ENCODE measurements at places on chromosomes 1 and 21.

DNA sequence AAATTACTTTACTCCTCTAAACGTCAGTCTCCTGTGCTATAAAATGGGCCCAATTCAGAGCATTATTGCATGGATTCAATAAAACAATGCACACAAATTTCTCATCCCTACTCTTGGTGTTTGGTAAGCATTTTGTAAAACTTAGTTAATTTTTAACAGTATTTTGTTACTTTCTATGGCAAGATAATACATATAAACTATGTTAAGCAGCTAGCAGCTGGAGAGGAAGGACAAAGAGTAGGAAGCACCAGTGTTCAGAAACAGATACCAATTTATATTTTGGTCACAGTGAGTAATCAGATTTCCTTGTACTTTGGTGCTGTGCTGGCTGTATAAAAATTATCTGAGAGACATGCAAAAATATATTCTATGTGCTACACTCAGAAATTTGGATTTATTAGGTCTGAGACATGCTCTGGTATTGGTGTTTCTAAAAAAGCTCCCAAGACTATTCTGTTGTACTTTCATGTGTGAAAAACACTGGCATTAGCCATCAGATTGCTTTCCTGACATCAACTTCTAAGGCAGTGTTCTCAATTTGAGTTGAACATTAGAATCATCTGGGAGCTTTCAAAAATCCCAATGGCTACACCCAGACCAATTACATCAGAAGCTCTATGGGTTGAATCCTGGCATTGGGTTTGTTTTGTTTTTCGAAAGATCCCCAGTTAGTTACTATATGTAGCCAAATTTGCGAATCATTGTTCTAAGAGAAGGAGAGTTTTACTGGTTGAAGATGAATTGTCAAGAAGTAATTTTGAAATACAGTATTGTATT is 100.3 kb upstream of the C1orf87 start:
- no peak for DNase-seq

DNA sequence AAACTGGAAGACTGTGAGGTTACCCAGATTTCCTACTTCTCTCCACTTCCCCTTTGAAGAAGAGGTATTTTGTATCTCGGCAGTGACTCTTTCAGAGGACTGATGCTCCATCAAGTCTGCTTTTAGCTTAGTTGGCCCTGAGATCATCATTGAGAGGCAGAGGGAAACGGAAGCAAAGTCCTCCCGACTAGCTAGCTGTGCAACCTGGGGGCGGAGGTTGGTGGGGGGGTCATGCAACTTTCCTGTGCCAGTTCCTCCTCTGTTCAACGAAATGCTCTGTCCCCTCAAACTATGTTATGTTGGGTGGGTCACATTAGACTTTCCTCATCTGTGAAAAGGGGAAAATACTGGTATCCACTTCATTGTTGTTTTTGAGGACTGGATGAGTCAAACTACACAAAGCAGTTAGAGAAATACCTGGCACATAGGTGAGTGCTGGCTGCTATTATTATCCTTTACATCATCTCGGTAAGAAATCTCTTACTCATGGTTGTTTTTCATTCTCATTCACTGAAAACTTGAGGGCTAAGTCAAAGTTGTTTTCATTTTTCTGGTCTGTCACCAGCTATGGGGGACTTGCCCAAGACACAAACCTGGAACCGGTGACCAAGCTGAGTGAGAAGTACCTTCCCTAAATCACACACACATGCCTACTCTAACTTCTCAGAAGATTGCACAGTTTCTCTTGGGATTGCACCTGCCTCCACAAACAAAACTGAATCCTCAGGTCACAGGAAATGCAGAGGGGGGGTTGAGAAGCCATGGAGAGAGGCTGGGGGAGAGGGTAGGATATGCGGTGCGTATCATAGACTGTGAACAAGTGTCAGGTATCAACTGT is 83.3 kb downstream of the ABCA4 start:
- DNase-seq = no peak

- no peak for DNase-seq
Observed at GRCh38 chr1:205714190-205714905, 34.0 kb upstream of the SLC45A3 start.

GRCh38 chr1:229158927-229159326 is 112.0 kb upstream of the RAB4A start:
- DNase-seq = no peak

- no peak for DNase-seq
Observed at GRCh38 chr1:165873481-165873880, 46.1 kb downstream of the UCK2 start.

GRCh38 chr1:99004254-99004860 is 304 bp downstream of the PLPPR5 start:
- no peak for DNase-seq

DNA sequence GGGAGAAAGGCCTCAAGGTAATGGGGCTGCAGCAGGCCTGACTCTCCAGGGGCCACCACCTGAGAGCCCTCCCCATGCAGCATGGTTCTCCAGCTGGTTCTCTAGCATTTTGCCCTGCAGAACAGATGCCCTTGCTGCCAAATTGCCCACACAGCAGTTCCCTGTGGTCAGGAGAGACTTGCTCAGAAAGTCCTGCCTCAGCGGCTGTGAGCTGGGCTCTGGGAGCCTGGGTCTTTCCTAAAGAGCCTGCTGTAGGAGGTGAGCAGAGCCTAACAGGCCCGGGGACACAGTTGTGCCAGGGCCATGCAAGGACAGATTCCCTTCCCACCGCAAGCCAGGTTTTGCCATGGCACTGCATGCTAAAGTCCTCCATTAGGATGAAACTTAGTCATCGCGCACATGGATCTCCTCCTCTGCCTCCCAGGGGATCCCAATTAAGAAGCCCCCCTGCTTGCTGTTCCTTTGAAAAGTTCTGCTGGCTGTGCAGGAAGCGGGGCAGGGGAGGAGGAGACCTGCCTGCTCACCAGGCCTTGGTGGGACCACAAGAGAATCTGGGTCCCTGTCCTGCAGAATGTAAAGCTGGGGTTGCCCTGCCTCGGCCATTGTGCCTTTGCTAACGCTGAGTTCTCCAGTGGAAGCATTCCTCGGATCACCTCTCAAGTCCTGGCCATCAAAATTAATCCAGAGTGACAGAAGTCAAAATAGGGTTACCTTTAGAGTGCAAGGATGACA is 21.4 kb downstream of the TEX35 start:
- DNase-seq = no peak

DNA sequence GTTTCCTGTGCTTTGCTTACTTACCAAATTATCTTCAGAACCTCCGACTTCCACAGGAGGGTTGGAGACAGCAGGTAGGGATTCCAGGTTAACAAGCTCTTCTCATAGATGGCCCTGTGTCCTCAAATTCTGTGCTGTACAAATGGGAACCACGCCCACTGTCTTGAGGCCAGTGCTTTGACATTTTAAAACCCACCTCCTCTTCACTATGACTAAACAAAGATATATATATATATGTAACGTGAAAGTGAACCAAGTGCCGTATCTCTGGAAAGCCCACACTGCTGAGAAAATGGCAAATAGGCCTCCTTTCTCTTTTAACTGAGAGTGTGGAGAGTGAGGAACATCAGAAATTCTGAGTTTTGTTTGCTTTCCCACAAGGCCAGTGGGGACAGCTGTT is 99.6 kb downstream of the ZBTB18 start:
- DNase-seq = no peak

GRCh38 chr1:39902460-39902807 is 717 bp upstream of the MYCL start:
- no peak for DNase-seq

DNA sequence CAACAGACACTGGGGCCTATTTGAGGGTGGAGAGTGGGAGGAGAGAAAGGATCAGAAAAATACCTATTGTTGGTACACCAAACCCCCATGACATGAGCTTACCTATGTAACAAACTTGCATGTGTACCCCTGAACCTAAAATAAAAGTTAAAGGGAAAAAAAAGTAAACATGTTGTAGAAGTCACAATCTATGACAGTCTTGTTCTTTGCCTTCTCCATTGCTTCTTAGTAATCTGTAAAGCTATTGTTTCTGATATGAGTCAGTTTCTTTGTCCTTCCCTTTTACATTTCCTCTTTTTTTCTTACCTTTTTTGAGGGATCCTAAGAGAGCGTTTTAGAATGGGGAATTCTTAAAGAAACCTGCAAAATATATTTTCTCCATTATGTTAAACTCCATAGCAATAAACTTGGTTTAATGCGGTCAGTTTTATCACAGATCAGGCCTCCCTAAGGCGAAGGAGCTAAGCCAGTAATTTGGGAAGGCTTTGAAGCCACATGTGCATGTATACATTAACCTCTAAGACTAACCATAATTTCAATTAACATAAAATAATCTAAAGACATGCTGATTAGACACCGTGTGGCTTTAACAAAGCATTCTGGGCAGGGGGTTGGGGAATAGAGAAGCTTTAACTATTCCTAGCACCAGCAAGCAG is 77.8 kb upstream of the C1orf105 start:
- no peak for DNase-seq

- DNase-seq = no peak
Observed at GRCh38 chr1:93029317-93029716, 49.8 kb upstream of the MTF2 start.

- no peak for DNase-seq
Observed at GRCh38 chr1:27033043-27033746, 20.5 kb upstream of the TENT5B start.

DNA sequence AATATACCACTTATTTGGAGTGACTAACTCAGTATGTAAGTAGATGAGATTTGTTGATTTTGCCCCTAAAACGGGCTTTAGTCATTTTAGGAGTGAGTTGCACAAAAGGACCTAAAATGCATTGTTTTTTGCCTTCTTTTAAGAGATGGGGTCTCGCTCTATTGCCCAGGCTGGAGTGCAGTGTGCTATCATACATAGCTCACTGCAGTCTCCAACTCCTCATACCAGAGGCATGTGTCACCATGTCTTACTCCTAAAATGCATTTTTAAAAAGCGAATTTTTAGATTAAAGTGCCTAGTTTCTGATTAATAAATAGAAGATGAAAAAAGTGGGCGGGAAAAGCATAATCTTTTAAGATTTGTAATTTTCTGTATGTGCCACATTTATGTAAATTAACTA is 11.5 kb upstream of the NEXN start:
- no peak for DNase-seq

DNA sequence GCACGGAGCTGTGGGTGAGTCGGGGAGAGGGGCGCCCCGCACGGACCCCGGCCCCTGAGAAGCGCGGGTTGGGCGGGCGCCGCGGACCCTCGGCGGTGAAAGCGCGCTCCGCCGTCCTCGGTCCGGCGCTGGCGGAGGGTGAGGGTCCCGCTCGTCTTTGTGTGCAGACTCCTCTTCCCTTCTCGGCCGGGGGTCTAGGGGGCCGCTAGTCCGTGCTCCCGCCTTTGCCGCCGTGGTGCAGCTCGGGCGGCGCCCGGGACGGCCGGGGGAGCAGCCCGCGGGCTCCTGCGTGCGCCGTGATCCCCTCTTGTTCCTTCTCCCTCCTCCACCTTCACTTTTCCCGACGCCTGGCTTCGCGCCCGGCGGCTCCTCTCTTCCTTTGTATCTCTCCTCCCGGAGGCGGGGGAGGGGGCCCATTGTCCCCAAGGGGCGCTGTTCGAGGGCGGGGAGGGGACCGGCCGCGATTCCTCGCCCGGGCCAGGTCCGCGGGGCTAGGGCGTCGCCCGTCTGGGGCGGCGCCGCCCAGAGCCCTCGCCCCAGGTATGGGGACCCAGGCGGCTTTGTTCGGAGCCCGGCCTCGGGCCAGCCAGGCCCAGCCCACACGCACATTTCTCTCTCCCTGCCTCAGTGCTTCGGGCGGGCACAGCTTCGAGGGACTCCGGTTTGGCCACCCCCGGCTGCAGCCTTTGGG is 519 bp downstream of the FNBP1L start:
- no peak for DNase-seq

GRCh38 chr1:183238071-183238470 is 52.0 kb downstream of the LAMC2 start:
- peak; percentile 62 for DNase-seq

- no peak for DNase-seq
Observed at GRCh38 chr1:51421964-51422363, 91.6 kb upstream of the TTC39A start.

GRCh38 chr1:210855440-210855839 is 278.5 kb downstream of the KCNH1 start:
- no peak for DNase-seq

GRCh38 chr1:55679971-55680370 is 464.8 kb upstream of the USP24 start:
- no peak for DNase-seq

DNA sequence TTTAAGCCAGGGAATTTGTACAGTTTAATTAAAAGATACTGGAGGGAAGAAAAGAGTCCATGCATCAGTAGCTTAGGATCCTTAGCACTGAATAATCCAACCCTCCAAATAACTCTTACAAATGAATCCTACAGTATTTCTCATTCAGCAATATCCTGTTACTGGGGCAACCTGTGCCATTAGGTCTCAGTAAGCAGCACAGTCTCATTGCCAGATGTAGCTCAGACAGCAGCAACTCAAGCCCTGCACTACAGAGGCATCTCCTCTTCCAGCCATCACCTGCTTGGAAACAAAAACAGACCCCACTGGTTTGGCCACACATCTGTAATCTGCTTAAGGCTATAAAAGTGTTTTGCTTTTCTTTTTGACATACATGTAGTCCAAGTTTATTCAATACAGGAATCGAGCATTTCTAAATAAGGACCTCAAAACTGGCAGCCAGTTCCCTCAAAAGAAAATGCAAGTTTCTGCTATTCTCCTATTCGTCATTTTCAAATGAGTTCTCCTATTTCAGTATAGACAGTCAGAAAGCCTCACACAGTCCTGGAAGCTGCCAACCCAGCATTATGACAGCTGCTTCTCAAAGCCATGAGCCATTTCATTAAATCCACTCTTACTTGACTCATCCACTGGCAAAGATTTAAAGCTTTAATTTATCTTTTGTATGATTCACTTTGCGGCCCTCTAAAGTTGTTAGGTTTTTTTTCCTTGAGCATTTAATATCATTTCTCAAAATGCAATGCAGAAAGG is 129.0 kb downstream of the APP start:
- no peak for DNase-seq

DNA sequence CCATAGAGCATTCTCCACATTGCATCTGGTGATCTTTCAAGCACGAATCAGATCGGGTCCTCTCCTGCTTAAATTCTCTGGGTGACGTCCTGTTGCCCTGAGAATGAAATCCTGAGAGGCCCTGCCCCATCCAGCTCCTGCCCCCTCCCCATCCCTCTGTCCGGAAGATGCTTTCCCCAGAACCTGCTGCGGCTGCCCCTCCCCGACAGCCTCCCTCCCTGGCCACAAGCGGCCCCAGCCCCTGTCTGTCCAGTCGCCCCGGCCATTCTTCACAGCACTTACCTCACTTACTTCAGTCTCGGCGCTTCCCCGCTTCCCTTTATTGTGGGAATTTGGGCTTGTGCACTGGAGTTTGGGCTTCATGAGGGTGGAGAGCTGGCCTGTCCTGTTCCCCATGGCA is 40.3 kb downstream of the TAS1R2 start:
- DNase-seq = no peak

DNA sequence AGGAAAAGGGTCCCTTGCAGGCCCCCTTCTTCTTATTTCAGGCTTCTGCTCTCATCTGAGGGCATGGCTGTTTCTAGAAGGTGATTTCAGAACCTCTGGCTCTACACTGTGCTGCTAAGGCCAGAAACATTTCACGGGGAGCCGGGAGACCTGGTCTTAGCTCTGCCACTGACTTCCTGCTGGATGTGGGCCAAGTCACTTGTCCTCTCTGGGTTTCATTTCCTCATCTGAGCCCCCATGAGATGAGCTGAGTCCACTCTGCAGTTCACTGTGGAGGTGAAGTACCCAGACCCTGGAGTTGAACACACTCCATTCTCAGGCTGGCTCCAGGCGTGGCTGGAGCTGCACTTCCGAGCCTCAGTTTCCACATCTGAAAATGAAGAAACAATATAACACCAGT is 2.1 kb downstream of the PADI1 start:
- DNase-seq = no peak

GRCh38 chr1:14871218-14871970 is 272.9 kb downstream of the KAZN start:
- DNase-seq = no peak

All from NCI-H187 treated with DMSO at 0.1 percent for 48 hours (cell line).